CD4-positive, alpha-beta T cell treated with Interleukin-17A for 1 hour (primary cell): ENCODE measurements at places on chromosomes 13 and 19.

GRCh38 chr13:43884222-43884621 lies 4.5 kb downstream of the LACC1 start:
- no peak for DNase-seq

- no peak for DNase-seq
Observed at GRCh38 chr13:98458431-98458830, 118.5 kb downstream of the STK24 start.

DNA sequence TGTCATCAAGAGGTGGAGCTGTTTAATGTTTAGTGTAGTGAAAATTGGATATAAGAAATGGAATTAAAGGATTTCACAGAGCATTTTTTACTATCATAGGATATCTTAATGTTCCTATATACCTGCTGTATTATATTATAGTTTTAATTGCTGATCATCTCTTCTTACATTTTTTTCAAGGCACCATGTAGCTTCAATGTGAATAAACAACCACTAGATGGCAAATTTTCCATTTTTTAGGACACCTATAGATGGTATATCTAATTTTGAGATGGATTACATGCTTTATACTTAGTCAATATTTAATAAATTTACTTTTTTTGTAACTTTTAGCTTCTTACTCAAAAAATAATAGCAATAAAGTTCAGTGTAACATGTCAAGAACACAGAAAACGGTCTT lies 9.0 kb upstream of the ATXN8OS start:
- no peak for DNase-seq

GRCh38 chr13:69545551-69545950 lies 562.1 kb upstream of the ATXN8OS start:
- no peak for DNase-seq

DNA sequence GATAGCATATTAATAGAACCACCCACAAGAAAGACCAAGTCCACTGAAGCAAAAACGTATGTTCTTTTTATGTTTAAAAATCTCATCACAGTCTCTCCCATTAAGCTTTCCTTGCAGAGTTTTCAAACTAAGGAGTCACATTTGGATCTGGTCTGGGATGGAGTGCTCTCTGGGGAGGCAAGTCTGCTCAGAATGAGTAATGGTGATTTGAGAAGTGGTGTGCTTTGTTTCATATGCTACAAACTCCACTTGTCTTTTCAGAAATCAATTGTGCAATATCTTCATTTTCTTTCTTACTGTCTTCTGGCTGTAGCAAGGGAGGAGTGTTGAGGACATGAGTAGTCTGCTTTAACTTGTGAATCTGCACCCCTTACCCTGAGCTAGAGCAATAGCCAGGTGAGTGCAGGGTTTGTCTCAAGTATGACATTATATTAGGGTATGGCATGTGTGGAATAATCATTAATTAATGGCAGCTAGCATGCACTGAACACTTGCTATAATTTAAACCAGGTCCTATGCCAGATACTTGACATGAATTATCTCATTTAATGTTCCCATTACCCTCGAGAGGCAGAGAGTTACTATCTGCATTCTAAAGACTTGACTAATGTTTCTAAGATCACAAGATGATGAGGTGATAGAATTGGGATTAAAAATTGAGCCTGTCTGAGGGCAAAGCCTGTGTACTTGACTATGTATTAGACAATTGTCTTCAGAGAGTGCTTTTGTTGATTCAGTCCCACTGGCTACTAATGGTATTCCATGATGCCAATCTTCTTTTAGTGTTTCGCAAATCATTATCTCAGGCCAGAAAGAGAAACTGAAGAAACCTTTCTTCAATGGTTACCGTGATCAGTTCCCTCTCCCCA lies 171.8 kb downstream of the GPC6 start:
- DNase-seq: no peak

DNA sequence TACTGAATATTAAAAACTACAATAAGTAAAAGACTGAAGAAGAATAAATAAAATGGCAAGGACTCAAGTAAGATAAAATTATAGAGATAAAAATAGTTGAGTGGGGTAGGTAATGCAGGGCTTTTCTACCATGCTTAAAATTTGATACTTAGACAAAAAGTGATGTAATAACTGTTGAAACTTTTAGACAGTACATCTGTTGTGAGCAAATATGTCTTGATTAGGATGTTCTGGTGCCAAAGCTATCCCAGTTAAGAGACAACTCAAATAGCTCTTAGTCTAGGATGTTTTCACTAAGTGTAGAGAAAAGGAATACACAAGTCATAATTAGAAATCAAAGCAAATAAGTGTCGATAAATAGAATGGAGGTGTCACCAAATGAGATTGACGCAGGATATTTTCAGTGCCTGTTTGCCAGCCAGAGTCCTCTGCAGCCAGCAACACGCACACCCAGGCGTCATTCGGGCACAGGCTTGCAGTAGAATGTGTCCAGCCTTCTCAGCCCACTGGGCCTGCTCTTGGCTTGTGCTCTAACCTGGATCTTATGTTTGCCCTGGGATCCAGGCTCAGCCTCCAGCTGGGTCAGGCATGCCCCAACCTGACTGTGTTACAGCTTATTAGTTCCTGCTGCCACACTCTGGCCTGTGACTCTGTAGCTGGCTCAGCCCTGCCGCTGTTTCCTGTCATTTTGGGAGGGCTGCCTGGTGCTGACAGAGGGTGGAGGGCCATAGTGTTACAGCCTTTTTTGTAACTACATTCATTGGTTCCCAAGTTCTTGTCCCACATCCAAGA lies 766.2 kb downstream of the PCDH17 start:
- DNase-seq: no peak

DNA sequence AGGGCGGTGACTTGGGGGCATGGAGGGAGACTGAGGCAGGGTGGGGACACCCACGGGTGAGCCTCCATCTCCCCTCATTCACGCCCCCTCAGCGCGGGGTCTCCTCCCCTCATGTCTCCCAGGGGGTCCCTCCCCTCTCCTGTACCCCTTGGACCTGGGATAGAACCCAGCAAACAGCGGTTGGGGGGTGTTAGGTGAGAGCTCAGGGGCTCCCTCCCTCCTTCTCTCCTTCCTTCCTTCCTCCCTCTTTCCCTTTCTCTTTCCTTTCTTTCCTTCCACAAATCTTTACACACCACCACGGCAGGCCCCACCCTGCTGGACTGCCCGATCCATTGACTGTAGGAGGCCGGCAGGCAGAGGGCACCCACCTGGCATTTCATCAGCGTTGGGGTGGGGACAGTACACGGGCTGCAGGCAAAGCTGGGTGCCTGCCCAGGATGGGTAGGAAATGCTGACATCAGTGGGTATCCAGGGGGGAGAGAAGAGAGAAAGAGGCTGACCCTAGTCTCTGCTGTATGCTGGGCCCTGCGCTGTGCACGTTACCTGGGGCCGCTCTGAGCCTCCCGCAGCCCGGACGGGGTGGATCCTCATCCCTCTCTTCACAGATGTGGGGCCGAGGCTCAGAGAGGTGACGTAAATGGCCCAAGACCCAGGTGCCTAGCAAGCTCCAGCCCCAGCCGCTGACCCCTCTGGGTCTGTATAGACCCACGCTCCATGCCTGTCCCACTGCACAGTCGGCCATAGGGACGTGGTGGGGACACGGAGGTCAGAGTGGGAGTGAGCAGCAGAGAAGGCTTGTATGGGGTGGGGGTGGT lies 3.5 kb downstream of the SSC5D start:
- DNase-seq: no peak

- peak; percentile 84 for DNase-seq
Observed at GRCh38 chr13:48580185-48580803, 47.4 kb upstream of the RCBTB2 start.

- no peak for DNase-seq
Observed at GRCh38 chr13:45365558-45365885, 24.5 kb upstream of the TPT1 start.

DNA sequence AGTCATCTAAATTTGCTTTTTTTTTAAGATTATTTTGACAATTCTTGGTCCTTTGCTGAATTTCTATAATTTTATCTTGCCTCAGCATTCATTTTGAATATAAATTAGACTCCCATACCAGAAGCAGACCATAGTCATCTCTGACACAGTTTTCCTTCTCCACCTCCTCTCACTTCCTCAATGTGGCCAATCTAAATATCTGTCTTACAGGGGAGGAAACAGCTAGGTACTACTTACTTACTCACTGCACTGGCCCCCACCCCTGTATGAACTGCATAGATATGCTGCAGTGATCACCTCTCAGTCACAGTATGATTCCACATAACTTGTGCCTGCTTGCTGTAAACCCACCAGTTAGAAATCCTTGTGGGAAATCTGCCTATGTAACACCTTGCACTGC lies 665.6 kb downstream of the FGF9 start:
- DNase-seq: no peak

GRCh38 chr19:12997179-12997966 lies 2.1 kb downstream of the NFIX start:
- no peak for DNase-seq

DNA sequence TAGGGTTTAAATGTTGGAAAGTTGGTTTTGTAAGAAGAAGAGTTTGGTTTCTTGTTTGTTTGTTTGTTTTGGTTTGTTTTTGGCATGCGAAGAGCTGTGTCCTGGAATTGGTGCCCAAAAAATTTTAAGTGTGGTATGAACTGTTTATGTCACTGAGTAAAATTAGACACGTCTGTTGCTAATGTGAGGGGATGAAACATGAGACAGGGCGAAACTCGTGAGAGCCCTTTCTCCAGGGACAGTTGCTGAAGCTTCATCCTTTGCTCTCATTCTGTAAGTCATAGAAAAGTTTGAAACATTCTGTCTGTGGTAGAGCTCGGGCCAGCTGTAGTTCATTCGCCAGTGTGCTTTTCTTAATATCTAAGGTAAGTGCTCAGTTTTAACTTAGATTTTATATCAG lies at the start of gene SGCG:
TSS of gene SGCG (plus strand) at position 269 of the 400 bp plus-strand sequence. CDS start 22,716 bp downstream, outside the sequence.
- DNase-seq: no peak

GRCh38 chr19:14119146-14119545 lies 1.6 kb upstream of the PRKACA start:
- no peak for DNase-seq

DNA sequence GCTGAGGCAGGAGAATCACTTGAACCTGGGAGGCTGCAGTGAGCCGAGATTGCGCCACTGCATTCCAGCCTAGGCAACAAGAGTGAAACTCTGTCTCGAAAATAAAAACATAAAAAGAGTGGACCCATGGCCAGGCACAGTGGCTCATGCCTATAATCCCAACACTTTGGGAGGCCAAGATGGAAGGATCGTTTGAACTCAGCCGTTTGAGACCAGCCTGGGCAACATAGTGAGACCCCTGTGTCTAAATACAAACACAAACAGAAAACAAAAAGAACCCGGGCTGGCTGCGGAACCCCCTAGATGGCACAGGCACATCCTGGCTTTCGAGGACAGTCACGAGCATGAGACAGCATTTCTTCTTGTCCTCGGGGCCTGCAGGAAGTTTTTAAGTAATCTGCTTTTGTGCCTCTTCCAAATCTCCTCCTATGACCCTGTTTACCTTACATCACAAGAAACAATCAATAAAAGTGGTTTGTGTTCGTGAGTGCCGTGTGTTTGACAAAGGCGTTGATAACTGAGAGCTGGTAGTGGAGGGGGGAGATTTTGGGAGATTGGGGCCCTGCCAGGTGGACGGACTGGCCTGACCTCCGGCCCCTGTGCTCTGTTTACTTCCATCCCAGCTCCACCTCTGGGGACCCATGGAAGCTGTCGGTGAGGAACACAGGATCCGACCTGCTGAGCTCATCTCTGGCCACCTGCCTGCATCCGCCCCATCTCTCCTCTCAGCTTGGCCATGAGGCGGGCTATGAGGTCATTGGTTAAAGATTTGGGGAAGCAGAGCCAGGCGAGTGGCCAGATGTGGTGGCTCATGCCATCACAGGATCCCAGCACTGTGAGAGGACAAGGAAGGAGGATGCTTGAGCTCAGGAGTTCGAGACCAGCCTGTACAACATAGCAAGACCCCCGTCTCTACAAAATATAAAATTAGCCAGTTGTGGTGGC lies 5.9 kb upstream of the GDF15 start:
- no peak for DNase-seq

DNA sequence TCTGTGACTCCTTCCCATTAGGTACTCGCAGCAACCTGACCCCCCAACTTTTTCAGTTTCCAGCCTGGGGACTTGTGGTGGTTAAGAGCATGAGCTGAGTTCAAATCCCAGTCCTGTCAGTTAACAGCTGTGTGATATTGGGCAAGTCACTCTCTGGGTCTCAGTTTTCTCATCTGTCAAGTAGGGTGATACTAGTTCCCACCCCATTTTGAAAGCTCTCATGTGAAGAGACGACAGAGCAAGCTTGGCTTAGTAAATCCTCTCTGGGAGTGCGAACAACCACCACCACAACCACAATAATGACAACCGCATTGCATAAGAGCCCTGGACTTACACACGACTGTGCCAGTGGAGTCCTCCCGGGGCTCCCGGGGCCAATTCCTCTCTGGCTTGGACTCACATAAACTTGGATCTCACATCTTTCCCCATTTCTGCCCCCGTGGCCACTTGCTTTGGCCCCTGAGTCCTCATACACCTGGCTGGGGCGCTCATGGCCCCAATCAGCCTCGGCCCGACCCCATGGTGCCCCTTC lies 454 bp downstream of the BLVRB start:
- DNase-seq: peak; percentile 53

- DNase-seq: no peak
Observed at GRCh38 chr19:35724560-35724959, 6.8 kb downstream of the KMT2B start.

DNA sequence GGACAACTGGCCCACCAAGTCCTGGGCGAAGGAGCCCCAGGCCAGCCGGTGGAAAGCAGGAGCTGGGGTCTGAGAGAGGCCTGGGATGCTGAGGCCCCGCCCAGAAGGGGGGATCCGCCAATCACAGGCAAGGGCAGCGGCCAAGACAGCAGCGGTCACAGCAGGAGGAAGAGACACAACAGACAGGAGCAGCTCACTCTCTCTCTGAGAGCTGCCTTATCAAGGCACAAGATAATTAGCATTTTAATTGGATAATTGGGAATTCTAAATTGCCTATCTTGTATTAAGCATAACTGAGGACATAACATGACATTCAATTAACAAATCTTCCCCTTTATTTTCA lies 46.2 kb downstream of the CEBPG start:
- no peak for DNase-seq

DNA sequence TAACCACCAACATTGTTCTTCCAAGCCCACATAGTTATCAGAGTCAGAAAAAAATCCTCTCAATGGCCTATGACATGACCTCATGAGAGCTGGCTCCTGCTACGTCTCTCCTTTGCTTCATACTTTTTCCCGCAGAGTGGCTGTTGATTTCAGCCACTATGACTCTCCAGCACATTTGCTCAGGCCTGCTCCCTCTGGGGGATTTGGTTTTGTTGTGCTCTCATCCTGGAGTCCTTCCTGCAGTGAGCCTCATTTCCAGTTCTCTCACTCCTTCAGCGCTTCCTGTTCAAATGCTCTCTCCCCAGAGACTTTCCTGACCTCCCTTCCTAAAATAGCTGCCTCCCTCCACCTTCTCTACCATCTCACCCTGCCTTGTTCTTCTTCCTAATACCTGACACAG lies 72.0 kb upstream of the USP29 start:
- DNase-seq: no peak

GRCh38 chr19:9171393-9171991 lies 7.3 kb upstream of the OR7D2 start:
- no peak for DNase-seq

GRCh38 chr13:43044720-43045301 lies 21.4 kb downstream of the DNAJC15 start:
- no peak for DNase-seq
